ENCODE measurements at places on chromosomes 11 and 22. TPM values are rescaled to one million over a fixed set of nuclear protein-coding genes. Genes with fewer than 3 reads are reported as not detected.

USP2 gene
- polyA plus RNA-seq: not detected

DNA sequence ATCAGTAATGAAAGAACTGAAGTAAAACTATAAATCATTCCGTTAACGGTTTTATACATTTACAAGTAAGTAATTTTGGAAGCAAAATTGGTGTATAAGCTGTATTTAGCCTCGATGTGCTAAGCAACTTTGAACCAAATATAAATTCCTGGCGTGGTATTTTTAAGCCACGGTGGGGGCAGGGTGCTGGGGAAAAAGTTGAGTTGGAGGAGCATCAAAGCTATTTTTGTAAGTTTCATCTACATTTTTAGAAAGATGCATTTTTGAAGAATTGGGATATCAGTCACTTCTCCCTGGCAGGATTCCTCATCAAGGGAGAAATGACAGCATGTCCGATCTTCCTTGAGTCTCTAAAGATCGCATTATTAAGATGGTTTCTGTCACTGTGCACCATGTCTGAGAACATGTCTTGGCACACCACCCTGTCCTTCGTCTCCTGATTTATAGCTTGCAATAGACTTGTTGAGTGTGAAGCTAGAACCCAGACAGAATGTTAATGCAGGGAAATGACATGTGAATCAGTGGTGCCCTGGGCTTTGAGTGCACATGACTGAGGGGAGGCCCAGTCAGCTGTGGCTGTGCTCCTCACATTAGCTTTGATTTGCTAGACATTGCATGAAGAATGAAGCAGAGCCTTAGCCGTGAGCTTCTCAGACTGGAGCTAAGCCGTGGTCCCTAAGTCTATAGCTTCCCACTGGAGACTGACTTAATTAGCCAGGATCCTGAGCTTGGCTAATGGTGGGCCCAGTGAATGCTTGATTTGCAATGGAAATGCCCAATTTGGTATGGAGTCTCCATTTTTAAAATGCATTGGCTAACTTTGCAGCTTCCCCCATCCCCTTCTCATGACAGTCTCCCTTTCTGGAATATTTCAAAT is 127.0 kb downstream of the COMMD9 start:
- H3K36me3 ChIP-seq: no peaks in the 10 kb centered on the region
- no peaks in the 10 kb centered on the region for H3K27me3 ChIP-seq
- H3K27ac ChIP-seq: no peak overlapping the region

DNA sequence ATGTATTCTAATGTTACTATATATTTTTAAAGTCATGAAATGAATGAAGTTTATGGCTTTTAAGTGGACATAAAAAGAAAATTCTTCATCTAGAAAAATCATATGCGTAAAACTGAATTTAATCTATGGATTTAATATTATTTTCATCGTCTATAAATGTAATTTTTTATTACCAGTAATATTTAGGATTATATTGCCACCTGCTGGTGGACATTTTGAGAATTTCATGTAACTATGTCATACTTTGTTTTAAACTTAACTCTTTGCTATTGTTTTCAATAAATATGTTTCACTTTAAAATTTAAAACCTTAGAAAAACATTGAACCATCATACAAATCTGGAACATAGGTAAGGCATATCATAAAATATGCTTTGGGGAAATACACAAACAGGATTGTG is 66.5 kb upstream of the CEP126 start:
- H3K36me3 ChIP-seq: no peaks in the 10 kb centered on the region
- H3K27ac ChIP-seq: no peak overlapping the region
- H3K27me3 ChIP-seq: no peaks in the 10 kb centered on the region
- H3K4me3 ChIP-seq: no peak overlapping the region

- H3K4me3 ChIP-seq: no peak overlapping the region
- H3K36me3 ChIP-seq: peaks cover 7% of the 10 kb centered on the region
- no peaks in the 10 kb centered on the region for H3K27me3 ChIP-seq
- H3K4me1 ChIP-seq: no peaks in the 10 kb centered on the region
- DNase-seq: no peak
- no peak overlapping the region for H3K27ac ChIP-seq
Observed at GRCh38 chr11:47631473-47631872, 10.9 kb downstream of the MTCH2 start.

- H3K36me3 ChIP-seq: no peaks in the 10 kb centered on the region
- H3K27ac ChIP-seq: no peak overlapping the region
- no peak for DNase-seq
Observed at GRCh38 chr11:35242412-35243242, 103.7 kb downstream of the CD44 start.

- H3K27me3 ChIP-seq: no peaks in the 10 kb centered on the region
- no peaks in the 10 kb centered on the region for H3K36me3 ChIP-seq
- H3K4me1 ChIP-seq: peaks cover 4% of the 10 kb centered on the region
- no peak overlapping the region for H3K27ac ChIP-seq
- no peak for DNase-seq
- no peak overlapping the region for H3K4me3 ChIP-seq
Observed at GRCh38 chr22:41732096-41732772, 32.9 kb downstream of the MEI1 start.

GRCh38 chr22:41127451-41127850 is 35.1 kb downstream of the EP300 start:
- H3K36me3 ChIP-seq: peaks cover 17% of the 10 kb centered on the region
- no peaks in the 10 kb centered on the region for H3K27me3 ChIP-seq
- H3K4me1 ChIP-seq: no peaks in the 10 kb centered on the region
- DNase-seq: no peak
- no peak overlapping the region for H3K4me3 ChIP-seq

DNA sequence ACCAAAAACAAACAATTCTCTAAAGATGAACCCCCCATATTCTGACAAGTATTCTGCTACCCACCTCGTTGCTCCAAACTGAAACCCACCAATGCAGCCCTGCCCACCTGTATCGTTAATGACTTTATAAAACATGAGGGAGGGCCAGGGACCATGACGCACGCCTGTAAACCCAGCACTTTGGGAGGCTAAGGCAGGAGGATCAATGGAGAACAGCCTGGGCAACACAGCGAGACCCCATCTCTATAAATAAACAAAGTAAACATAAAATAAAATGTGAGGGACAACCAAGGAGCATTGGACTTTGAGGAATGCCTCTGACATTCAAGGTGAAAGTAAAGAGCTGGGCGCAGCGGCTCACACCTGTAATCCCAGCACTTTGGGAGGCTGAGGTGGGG is 39.8 kb upstream of the ATXN10 start:
- no peak overlapping the region for H3K4me3 ChIP-seq
- H3K27me3 ChIP-seq: 0 out of 2 replicates have a peak, but pooled peaks cover 3% of the 10 kb centered on the region
- H3K36me3 ChIP-seq: no peaks in the 10 kb centered on the region
- no peak overlapping the region for H3K27ac ChIP-seq
- no peaks in the 10 kb centered on the region for H3K4me1 ChIP-seq

All from GM12878 (cell line).